ENCODE measurements at places on chromosomes 4 and X. TPM values are rescaled to one million over a fixed set of nuclear protein-coding genes. Genes with fewer than 3 reads are reported as not detected.

DNA sequence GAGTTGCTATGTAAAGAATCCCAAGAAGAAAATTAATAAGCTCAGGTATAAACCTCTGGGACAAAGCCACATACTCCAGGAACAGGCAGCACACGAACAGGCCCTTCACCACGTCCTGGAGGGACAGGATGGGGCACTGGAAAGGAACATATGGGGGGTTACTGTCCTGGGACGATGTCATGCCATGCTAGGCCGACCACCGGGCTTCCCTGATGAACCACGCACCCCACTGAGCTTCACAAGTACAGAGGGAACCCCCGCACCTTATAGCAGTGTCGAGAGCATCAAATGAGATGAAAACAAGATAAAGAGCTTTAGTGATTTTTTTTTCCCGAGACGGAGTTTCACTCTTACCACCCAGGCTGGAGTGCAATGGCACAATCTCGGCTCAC, 19.1 kb downstream of the NOP14 start:
- DNase-seq, result no peak

DNA sequence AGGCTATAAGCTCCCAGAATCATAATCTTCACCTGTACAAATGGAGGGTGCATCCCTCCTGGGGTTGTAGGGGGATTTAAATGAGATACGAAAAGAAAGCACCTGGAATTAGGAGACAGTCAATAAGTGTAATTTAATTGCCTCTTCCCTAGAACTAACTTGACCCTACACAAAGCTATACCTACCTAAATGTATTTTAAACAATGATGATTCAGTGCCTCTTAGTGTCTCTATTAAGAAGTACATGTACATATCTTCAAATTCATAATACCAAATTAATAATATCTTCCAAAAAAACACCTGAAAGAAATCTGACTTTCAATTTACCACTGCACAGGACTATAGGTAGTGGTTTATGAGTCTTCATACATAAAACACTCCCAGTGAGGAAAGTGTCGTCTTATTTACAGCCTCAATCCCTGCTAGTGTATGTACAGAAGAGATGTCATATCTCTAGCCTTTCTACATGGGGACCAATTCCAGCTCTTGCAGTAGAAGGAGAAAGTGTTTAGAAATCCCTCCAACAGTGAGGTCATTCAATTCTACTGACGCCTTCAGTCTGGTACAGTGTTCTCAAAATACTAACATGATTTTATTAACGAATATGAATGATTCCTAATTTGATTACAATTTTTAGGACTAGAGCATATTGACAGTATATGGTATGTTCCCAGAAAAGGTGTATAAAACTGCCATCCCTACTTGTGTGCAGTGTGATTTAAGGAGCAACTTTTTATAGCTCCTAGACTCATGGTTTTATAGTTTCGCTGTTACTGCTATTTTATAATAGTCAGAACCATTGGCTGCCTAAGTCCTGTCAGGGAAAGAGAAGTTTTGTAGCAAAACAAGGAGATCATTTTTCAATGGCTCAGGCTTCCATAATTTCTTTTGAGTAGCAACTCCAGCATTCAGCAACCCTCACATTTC, 282.7 kb downstream of the UNC5C start:
- no peak for DNase-seq

DNA sequence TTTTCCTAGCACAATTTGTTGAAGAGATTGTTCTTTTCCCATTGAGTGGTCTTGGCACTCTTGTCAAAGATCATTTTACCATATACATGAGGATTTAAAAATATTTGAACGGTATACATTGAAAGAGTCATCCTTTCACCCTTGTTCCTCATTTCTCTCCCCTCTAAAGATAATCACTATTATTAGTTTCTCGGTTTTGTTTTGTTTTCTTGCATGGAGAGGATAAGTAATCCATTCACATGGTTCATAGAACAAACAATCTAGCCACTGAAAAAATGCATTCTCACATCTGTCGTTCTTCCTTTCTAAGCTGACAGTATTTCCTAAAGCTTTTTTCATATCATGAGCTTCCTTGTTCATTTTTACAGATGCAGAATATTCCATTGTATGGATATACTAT, 39.2 kb upstream of the MSMO1 start:
- DNase-seq, result no peak

DNA sequence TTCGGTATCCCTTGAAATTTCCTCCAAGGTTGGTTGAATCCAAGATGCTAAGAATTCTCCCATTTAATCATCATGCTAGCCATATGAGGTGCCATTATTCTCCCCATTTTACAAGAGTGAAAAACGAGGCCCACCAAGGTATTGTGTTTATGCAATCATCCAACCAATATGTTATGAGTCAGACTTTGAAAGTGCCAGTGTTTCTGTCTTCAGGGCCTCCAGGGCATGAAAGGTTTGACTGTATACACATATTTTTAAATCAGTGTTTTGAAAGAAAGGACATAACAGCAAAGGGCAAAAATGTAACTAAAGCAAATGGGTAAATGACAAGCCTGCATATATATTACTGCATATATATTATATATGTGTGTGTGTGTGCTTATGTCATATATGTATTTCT, 541.2 kb upstream of the SMIM31 start:
- DNase-seq, result no peak

DNA sequence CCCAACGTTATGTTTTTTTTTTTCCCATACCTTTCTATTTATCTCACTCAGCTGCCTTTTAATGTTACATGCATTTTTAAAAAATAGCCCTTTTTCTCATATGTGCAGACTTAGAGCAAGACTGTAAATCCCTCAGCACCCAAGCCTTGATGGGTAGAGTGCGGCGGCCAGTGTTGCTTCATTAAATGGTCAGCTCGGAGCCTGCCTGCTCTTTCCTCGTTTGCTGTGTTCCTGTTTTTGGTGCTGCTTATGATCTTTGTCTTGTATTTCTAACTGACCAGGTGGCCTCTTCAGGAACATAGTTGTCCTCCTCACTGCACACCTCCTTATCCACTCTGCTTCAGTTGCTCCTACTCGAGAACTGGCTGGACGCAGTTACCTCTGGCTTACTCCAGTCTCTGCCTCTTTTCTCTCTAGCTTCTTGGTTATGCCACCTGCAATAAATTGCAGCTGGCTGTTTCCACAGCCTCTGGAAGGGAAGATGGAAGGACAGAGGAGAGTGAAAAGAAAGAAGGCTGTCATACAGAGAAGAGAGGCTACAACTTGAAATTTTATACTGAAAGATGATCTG, 10.7 kb downstream of the RBPJ start:
- DNase-seq, result no peak

GRCh38 chrX:12910423-12911121, 4.2 kb downstream of the TLR8 start:
- no peak for DNase-seq

- DNase-seq, result no peak
Observed at GRCh38 chr4:42607011-42607726, 49.7 kb downstream of the ATP8A1 start.

DNA sequence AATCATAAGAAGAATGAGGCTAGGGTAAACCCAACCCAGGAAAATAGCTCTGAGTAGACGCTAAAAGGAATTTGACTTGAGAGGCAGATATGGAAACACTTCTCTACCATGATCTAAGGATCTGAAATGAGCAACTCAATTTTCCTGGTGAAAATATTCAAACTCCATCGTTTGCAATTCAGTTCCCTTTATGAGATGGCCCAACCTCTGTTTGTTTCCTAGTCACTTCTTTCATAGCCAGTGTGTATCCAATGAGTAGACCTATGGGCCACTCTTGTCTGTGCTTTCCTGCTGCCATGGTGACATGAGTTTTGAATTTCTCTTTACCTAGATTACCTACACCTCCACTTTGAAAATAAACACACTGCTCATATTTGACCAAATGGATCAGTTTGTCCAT, 176.2 kb upstream of the GPRIN3 start:
- no peak for DNase-seq

GRCh38 chrX:154815274-154815818, 10.1 kb upstream of the MPP1 start:
- DNase-seq, result no peak

DNA sequence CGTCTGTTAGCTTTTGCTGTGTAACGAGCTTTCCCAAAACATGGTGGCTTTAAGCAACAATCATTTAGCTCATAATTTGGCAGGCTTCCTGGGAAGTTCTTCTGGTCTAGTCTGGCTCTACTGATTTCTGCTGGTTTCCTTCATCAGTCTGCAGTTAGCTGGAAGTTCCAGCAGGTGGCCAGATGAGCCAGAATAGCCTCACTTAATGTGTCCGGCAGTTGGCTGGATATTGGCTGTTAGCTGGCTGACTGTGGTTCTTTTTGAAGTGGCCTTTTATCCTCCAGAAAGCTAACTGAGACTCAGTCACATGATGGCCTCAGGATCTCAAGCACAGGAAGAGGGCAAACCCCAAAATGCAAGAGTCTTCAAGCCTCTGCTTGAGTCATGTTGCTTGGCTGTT, 34.9 kb downstream of the FTHL17 start:
- peak; percentile 30 for DNase-seq

DNA sequence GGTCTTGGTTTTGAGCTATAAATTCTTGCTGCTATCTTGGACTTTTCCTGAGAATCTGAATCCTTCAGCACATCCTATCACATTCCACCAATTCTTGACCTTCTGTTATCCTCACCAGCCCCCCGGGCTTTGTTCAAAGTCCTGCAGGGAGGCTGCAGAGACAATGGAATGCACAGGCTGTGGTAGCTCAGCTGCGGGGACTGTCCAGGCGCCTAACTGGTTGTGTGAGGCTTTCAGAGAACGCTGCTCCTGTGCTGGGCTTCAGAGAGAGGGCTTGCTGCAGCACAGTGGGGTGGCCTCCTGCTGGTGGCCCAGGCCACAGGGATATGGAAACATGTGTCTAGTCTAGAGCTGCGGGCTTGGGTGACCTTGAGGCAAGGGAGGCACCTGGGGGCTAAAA, 196.3 kb upstream of the GATB start:
- no peak for DNase-seq

GRCh38 chrX:143472347-143472938, 44.8 kb downstream of the SPANXN3 start:
- no peak for DNase-seq

GRCh38 chr4:87532907-87533306, 3.7 kb upstream of the SPARCL1 start:
- no peak for DNase-seq

Gene PF4V1
- total RNA-seq, result not detected

Gene MAOA
- total RNA-seq, result 349 TPM

Gene CD38
- total RNA-seq, result 2.6 TPM

Gene PCSK1N
- 6.0 TPM for total RNA-seq

Gene RHOXF1
- total RNA-seq, result not detected

Gene TLR1
- 4.7 TPM for total RNA-seq

Gene GAGE12H
- total RNA-seq, result not detected

Gene CXCL3
- total RNA-seq, result 20.2 TPM

Gene PCDH11X
- total RNA-seq, result 0.05 TPM

Gene TSPAN7
- total RNA-seq, result 66.1 TPM
